HEK293T (cell line): ENCODE measurements at places on chromosomes 12 and 14.

- no peak for DNase-seq
Measured at GRCh38 chr12:132186857-132187620, 42.8 kb downstream of the NOC4L start.

DNA sequence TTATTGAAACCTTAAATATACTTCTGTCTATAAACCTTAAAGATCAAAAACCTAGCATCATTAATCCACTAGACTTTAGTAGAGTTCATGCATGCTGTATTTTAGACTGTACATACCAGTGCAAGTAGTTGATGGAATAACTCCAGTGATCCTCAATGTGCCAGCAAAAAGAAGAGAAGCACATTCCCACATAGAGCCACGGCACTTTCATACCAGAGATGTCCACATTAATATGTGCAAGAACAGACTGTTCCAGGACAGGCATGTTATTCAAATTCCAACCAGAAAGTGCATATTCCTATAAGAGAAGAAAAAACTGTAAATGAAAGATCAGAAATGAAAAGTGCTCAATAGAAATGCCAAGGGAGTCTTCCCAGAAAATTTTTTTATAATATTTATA is 55.0 kb downstream of the KDM5A start:
- no peak for DNase-seq

DNA sequence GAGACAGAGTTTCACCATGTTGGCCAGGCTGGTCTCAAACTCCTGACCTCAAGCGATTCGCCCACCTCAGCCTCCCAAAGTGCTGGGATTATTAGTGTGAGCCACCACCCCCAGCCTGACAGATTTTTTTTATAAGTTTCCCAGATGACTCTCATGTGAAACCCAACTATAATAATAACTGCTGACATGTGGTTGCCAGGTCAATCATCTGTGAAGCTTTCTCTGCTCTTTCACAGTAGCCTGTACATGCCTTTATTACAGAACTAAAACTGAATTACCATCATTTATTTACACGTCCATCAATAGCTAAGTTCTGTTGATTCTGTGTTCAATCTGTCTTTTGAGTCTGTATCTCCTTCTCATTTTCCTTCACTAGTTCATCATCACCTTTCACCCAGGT is 218.5 kb downstream of the RPS29 start:
- no peak for DNase-seq

GRCh38 chr12:102735104-102735503 is 181.9 kb downstream of the PAH start:
- no peak for DNase-seq

- DNase-seq = no peak
Measured at GRCh38 chr12:49091836-49092085, 2.8 kb downstream of the DHH start.

- no peak for DNase-seq
Measured at GRCh38 chr12:93274937-93275336, 102.8 kb upstream of the NUDT4 start.

- no peak for DNase-seq
Measured at GRCh38 chr12:91667694-91668093, 478.0 kb downstream of the BTG1 start.

DNA sequence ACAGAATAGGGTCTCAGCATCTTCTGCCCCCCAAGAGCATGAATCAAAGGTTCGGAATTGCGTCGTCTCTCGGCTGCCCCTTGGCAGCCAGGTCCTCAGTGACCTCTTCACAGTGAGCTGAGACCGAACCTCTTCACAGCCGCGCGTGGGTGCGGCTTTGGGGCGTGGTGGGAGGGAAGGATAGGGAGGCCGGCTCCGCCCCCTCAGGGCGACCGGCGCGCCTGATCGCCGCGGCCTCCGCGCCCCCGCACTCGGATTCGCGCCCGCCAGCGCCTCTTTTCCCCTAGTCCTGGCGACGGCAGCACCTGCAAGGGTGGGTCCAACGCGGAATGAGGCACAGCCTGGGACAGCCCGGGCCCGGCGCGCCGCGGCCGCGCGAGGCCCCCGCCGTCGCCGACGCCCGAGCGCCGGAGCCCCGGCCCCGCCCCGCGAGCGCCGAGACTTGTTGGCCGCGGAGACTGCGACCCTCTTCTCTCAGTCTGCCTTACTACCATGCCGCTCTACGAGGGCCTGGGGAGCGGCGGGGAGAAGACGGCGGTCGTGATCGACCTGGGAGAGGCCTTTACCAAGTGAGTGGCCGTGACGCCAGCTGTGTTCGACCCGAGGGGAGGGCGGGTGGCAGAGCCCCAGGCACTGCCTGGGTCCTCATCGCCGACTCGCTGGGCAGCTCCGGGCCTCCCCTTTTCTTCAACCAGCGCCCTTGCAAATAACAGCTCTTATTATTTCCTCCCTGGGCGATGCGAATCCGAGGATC is at the start of gene ACTR10:
ACTR10 (plus strand) TSS at position 424 of the 754 bp plus-strand sequence; CDS start at position 493, 69 bp downstream.
- peak; percentile 84 for DNase-seq

- DNase-seq = no peak
Measured at GRCh38 chr12:121738340-121738858, 25.8 kb downstream of the TMEM120B start.

- DNase-seq = no peak
Measured at GRCh38 chr14:87679866-87680265, 313.1 kb downstream of the GALC start.

GRCh38 chr14:38605193-38606114 is 349.6 kb upstream of the CLEC14A start:
- DNase-seq = no peak

DNA sequence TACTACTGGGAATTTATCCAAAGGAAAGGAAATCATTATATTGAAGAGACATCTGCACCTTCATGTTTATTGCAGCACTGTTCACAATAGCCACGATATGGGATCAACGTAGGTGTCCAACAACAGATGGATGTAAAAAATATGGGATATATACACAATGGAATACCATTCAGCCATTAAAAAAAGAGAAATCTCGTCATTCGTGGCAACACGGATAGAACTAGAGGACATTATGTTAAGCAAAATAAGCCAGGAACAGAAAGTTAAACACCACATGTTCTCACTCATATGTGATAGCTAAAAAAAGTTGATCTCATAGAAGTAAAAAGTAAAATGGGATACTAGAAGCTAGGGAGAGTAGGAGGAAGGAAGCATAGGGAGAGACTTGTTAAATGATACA is 82.9 kb upstream of the CLMN start:
- DNase-seq = no peak

GRCh38 chr12:49502590-49502989 is 36.2 kb upstream of the KCNH3 start:
- no peak for DNase-seq

DNA sequence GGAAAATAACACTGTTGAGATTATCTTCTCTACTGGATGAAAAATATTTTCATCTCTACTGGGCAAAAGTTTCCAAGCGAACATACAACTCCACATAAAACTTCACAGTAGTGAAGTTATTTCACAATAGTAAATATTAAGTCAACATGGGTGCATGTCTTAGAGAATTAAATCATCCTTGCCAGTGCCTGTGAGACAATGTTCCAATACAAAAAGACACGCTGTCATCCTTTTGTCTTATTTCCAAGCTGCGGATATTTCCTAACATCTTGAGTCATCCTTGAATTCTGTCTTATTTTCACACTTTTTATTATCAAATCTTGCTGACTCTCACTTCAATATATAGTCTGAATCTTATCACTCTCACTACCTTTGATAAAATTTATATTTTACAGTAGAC is 142.9 kb upstream of the KITLG start:
- no peak for DNase-seq

DNA sequence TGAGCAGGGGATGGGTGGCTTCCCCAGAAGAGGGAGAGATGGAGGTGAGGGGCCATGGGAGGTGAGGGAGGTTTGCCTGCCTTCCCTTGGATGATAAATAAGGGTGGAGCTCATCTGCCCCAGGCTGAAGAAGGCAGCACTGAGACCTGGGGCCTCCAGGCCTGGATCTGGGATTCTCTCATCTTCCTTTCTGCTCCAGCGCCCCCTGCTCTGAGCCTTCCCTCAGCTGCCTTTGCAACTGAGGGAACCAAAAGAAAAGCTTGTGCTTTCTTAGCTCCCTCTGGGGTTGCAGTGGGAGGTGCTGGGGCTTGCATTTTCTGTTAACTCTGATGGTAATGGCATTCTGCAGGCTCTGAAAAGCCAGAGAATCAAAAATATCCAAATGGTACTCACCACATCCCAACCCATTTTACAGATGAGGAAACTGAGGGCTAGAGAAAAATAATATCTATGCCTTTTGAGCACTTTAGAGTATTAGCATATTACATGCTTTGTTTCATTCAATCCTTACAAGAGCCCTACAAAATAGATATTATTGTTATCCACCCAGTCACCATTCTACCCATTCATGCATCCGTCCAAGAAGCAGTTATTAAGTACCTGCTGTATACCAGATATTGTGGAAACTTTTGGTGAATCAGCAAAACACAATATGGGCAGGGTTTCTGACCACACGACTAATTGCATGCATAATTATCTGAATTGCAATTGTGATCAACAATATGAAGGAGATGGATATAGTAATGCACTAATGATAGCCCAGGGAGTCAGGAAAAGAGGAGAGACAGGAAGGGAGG is 102.2 kb downstream of the WSCD2 start:
- DNase-seq = no peak
